ENCODE measurements at places on chromosomes 4 and X.

DNA sequence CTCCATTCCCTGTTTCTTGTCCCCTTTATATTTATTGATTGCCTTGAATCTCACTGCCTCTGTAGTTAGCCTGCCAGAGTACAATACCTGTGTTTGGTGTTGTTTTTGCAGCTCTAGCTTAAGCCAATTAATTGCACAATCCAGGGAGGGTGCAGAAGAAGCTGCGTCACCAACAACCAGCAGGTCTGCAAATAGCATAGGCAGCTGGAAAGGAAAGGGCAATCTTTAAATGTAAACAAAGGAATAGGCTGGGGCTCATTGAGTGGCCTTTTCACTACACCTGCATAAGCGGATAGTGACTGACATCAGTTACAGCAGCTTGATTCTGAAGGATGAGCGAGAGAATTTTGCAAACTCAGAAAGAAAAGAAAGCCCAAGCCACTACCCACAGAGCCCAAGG lies 106.8 kb upstream of the RAI2 start:
- no peak for DNase-seq

DNA sequence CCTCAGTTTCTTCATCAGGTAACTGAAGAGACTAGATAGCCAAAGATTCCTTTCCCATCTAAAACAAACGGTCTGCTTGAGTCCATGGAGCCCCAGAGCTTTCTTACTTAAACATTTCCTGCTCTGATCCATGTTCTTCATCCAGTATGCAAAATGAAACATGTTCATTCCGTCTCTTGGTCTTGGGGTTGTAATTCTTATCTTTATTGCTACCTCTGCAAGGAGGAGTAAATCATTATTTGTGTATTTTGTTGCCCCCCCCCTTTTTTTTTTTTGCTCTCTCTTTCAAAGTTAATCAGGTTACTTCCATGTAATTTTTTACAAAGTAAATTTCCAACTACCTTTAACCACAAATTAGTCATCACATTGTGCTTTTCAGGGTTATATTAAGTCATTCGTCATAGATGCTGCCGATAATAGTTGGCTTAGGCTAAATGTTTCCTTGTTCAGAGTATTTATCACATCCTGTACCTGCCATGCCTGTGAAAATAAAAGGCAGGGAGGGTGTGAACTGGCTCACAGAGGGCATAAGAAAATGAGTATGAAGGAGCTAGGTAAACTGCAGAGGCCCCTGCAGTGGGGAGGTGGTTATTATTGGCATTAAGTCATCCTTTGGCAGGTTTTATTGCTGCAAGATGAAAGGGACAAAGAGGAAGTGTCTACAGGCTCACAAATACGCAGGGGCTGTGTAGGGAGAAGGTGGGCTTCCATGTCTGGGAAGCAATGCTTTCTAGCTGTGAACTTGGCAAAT lies 76.7 kb upstream of the HS3ST1 start:
- peak; percentile 95 for DNase-seq

GRCh38 chr4:10184041-10184440 lies 67.4 kb upstream of the WDR1 start:
- no peak for DNase-seq

DNA sequence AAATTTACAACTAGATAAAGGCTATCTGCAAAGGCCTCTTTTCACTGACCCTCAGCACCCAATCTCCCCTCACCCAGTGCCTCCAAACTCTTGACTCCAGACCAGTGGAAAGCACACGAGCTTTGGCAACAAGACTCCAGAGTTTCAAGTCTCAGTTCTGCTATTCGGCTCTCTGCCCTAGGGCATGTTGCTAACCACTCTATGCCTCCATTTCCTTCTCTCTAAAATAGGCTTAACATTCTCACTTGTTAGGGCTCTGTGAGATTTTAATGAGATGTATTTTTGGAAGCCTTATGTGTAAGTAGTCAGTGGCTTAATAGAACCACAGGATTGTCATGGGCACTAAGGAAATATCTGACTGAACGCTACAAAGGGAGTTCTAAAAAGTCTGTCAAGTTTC lies 116.5 kb upstream of the IQCM start:
- no peak for DNase-seq

DNA sequence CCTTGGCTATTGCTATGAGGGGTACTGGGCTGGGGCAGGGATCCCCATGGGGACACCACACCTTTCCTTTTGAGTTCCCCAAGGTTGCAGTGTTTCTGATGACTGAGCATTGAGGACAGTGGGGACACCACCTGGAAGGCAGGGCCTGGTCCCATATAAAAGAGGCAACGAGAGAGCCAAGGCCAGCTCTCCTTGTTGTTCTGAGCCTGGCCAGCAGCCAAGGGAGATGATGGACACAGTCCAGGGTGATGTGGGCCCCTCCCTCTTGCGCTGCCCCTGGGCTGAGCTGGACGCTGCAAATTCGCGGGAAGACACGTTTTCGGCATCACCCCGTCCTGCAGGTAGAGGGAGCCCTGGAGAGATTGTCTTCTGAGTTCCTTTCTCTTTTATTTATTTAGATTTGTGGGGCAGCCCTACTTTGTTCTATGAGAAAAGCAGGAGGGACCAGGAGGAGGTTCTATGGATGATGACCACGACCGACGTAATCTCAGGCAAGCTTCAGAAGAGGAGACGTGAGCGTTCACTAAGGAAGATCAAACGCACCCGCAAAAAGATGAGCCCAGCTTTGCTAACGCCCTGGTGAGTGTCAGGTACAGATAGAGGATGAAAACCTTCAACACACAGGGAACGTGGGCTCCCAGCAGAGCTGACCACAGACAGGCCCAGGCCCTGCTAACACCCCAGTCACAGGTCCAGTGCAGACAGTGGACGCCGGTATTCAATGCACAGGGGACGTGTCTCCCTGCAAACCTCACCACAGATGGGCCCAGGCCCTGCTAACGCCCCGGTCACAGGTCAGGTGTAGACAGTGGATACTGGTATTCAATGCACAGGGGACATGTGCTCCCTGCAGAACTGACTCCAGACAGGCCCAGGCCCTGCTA lies 97.4 kb downstream of the SHOX start:
- DNase-seq = peak; percentile 36

Measured in PC-3 (cell line).